ENCODE measurements at places on chromosomes 11 and 22. TPM values are rescaled to one million over a fixed set of nuclear protein-coding genes. Genes with fewer than 3 reads are reported as not detected.

- no peak for DNase-seq
These were observed 16.0 kb upstream of the PRG2 start for GRCh38 chr11:57406337-57406904.

- DNase-seq, result no peak
These were observed 115.9 kb downstream of the FBXO7 start for GRCh38 chr22:32590556-32590955.

GRCh38 chr11:69435161-69435986, 46.1 kb upstream of the LINC01488 start:
- DNase-seq, result no peak

- DNase-seq, result peak; percentile 86
These were observed 9.2 kb upstream of the RBM14 start for GRCh38 chr11:66607126-66607834.

GRCh38 chr11:116990061-116990473, 108.2 kb downstream of the SIK3 start:
- no peak for DNase-seq

DNA sequence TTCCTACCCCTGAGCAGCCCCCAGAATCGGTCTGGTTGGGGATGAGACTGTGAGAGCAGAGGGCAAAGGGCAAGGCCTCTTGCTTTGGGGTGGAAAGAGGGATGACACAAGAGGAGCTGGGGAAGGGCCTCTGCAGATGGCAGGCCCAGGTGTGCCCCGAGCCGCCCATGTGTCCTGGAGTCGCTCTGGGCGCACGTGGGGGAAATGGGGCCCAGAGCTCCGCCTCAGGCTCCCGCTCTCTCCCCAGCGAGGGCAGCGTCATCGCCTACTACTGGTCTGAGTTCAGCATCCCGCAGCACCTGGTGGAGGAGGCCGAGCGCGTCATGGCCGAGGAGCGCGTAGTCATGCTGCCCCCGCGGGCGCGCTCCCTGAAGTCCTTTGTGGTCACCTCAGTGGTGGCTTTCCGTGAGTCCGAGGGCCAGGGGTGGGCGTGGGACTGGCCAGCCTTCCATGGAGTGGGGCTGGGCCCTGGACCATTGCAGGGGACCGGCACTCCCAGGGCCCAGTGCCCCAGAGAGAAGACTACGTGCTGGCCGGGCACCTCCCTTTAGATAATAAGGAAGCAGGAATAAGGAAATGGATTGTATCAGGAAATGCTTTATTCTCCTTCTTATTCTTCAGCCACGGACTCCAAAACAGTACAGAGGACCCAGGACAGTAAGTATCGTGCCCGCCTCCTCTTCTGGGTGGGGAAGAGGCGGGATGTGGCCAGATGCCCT, 30.1 kb downstream of the ST14 start:
- DNase-seq, result no peak

DNA sequence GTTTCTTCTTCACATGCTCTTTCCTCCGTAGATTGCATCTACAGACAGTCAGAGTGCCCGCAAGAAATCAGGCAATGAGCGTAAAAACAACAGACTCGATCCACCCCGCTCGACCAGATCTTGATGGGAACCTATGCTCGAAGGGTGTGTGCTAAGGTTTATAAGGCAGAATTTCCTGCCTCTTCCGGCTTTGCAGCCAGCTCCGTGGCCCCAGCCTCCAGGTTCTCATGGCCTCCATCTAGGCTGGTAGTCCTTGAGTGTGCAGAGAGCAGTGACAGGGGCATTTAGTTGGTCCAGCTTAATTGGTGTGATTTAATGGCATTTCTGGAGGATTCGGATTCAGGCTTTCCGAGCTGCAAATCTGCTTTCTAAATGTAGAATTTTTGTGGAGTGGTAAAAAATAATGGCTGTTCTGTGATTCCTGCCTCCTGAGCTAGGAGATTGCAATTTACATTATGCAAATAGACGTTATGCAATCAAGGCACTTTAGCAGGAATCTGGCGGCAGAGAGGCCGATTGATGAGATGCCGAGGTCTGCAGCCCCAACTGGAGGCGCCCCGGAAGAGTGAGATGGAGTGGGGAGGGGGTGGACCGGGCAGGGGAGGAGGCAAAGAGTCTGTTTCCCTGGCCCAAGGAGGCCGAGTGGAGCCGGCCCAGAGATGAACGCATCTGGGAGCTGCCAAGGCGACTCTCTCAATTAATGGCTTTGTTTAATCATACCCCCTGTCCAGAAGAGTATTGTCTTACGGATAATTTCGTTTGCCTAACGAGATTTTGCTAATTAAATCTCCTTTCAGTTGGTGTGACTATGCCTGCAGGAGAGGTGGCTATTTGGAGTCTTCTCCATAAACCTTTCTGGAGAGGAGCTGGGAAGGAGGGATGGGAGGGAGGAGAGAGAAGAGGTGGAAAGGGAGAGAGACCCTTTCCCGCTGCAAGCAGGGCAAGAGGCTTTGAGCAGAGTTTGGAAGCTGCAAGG, 75.3 kb downstream of the PKNOX2 start:
- DNase-seq, result no peak

GRCh38 chr22:27895600-27895999, 23.5 kb downstream of the PITPNB start:
- DNase-seq, result no peak

- DNase-seq, result peak; percentile 24
These were observed 845 bp downstream of the MPPED2 start for GRCh38 chr11:30585125-30585891.

DNA sequence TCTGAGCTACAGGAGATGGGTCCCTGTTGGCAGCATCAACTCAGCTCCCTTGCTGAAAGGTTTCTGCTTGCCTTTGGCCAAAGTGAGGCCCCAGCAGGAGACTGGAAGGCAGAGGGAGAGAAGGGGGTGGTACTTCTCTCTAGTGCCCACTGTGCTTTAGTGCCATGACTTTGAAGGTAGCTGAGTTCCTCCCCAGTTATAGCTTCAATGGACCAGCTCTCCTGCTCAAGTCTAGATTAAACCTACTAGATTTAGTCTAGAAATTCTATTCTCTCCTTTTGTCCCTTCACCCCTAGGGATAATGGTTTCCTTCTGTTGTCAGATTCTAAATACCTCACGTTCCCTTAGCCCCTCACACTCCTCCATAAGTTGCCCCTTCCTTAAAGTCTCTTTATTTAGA, 119.2 kb downstream of the TIMP3 start:
- no peak for DNase-seq

- DNase-seq, result no peak
These were observed 52.3 kb upstream of the OR5P2 start for GRCh38 chr11:7849018-7849417.

DNA sequence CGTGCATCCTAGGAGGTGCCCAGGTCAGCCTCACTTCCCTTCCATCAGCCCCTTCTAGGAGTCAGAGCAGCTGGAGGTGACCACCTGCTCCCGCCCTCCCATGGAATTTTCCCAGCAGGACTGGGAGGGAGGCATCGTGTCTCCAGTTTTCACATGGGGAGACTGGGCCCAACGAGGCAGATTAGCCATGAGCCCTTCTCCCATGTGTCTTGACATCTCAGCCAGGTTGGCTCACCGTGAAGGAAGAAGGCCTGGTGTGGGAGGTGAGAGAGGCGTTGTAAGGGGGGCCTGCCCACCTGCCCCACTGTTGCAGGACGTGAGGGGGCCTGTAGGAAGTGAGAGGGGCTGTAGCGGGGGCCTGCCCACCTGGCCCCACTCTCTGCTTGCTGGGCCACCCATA, 1521.4 kb downstream of the BRD1 start:
- no peak for DNase-seq

Gene P2RX3
- total RNA-seq, result not detected

Gene SMIM35
- not detected for total RNA-seq

Gene KCNJ1
- not detected for total RNA-seq

Gene MYOD1
- total RNA-seq, result not detected

Gene HDAC10
- total RNA-seq, result 43.1 TPM

Gene PRR5L
- total RNA-seq, result 5.9 TPM

Data from ovary (tissue), 10 donors.